ENCODE measurements at places on chromosomes 12 and 14. TPM values are rescaled to one million over a fixed set of nuclear protein-coding genes. Genes with fewer than 3 reads are reported as not detected.

The KCNMB4 gene
- total RNA-seq = 0.60 TPM

The GARIN6 gene
- not detected for total RNA-seq

The RNASE12 gene
- not detected for total RNA-seq

The KRT85 gene
- not detected for total RNA-seq

The SERPINA9 gene
- not detected for total RNA-seq

The LRRC74A gene
- not detected for total RNA-seq

The MDGA2 gene
- total RNA-seq = not detected

The CLEC14A gene
- 83.6 TPM for total RNA-seq

The RNF212B gene
- total RNA-seq = not detected

The ABCD2 gene
- not detected for total RNA-seq

The AP5M1 gene
- 18.0 TPM for total RNA-seq

The SLC6A12 gene
- 0.26 TPM for total RNA-seq

The RASSF9 gene
- 6.1 TPM for total RNA-seq

The SLC38A4 gene
- 5.1 TPM for total RNA-seq

The MYO1H gene
- not detected for total RNA-seq

The KIF5A gene
- not detected for total RNA-seq

The HOXC10 gene
- total RNA-seq = not detected

The LAG3 gene
- 0.22 TPM for total RNA-seq

The WSB2 gene
- 144 TPM for total RNA-seq

The DDN gene
- 0.11 TPM for total RNA-seq

The IGF1 gene
- total RNA-seq = 2.5 TPM

The KRT81 gene
- total RNA-seq = 0.22 TPM
